ENCODE measurements at places on chromosomes 7 and 10.
A peak's percentile ranks its signal among the peaks of the same experiment; 100 is the strongest.

- no peak for DNase-seq
These were observed 9.9 kb downstream of the PRKAG2 start for GRCh38 chr7:151866761-151867655.

DNA sequence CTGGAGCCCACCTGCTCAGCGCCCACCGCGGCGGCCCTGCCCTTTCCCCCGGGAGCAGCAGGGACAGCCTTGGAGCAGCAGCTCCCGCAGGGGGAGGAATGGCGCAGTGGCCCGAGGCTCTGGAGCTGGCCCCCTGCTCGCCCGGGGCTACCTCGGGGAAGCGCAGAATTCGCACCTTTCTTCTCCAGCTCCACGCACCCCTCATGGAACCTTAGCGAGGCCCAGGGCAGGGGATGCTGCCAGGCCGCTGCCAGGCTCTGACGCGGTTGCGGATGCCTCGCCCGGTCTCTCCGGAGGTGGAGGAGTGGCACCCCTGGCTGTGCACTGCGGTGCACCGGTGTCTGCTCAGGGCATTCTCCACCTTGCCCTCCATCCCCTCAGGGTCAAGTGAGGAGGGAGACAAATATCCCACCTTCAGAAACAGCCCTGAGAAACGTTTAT is 84.9 kb upstream of the MKI67 start:
- no peak for DNase-seq

DNA sequence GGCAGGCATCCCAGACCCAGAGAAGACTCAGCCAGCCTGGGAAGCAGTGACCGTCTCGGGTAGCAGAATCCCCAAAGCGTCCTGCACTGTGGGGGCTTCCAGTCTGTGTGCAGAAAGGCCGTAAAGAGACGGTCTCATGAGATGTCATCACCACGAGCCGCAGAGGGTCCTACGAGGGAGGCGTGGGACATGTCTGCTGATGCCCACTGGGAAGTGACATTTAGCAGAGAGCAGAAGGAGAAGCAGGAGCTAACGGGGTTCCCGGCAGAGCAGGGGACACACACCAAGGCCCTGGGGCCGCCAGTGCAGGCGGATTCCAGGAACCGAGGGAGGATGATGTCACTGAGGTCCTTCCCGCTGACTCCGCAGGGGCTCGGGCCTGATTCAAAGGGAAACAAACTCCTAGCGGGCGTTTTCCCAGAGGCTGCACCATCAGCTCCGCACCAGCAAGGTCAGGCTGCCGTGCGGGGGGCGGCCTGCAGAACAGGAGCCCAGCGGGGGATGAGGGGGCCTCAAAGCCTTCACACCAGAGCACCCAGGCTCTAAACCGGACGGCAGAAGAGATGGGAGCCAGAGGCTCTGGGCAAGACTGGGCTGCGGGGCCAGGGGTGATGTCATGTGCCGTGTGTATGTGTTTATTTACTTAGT is 85.4 kb upstream of the PDGFA start:
- no peak for DNase-seq

- DNase-seq = no peak
These were observed 243.9 kb downstream of the GRID1 start for GRCh38 chr10:86122646-86123045.

DNA sequence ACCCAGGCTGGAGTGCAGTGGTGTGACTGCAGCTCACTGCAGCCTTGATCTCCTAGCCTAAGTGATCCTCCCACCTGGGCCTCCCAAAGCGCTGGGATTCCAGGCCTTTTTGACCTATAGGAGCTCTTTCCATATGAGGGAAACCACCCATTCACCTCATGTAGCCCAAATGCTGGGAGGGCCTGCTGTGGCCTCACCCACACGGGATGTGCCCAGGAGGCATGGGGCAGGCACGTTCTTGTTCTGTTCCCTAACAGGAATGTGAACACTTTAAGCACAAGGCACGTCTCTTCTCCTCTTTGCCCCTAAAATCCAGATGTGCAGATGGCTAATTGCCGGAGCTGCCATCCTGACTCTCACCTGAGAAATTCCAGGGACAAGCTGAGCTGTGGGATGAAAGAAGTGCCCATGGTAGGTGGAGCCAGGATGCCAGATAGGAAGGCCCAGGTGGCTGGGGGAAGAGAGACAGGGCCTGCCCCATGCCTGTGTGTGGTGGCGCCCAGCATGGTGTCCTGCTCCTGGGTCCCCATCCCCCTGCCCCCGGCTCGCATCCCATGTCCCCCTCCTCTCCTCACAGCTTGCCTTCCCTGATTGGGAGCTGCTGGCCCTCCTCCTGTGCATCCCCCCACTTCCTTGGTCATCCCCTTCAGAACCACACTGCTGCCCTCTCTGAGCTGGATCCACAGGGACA is 17.3 kb downstream of the CAMK2B start:
- DNase-seq = peak; percentile 18

GRCh38 chr7:130272381-130273080 is 5.9 kb downstream of the CPA2 start:
- DNase-seq = peak; percentile 58

- DNase-seq = no peak
These were observed 5.9 kb downstream of the FOXK1 start for GRCh38 chr7:4687956-4688355.

DNA sequence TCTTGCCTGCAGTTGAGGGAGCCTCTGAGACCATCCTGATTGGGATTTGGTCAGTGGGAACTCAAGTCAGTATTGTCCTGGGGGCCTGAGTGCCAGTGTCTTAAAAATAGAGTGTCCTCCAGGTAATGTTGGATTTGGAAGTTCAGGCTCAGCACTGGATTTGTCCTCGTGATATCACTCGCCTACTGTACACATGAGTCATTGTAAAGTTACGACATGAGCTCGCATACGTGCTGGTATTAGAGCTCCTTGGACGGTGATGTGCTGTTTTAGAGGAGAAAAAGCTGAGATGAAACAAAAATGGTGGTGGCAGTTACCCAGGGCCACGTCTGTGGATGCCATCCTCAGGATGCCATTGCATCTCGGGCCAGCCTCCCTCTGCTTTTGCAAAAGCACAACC is 78.2 kb downstream of the MGMT start:
- no peak for DNase-seq

DNA sequence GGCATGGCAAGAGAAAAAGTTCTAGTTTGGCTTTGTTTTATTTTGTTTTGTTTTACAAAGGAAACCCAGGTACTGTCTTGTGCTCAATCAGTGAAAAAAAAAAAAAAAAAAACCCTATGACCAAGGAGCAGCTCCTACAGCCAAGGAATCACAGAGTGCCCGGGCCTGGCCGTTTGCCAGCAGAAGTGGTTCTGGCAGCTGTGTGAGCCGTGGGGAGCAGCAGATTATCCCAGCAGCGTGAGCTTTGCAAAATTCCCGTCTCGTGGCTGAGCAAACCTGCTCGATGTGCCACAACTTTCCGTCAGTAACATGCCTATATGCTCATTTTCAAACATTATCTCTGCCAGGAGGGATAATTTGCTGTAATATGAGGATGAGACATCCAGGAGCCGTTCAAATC is 293.7 kb downstream of the POU6F2 start:
- DNase-seq = no peak

DNA sequence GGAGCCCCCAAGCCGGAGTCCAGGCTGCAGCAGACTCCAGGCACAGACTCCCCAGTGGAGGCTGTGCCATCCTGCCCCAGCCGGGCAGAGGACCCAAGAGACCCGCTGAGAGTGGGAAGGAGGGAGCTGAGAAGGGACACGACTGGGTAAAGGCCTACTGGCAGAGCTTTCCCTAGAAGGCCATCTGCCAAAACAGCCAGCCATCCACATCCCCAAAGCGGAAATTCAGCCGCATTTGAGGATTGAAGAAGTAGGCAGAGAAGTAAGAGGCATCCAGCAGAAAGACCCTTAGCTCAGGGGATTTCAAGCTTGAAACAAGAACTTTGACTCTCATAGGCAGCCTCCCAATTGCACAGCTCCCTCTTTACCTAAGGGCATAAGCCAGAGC is 857 bp downstream of the CPXM2 start:
- no peak for DNase-seq

GRCh38 chr10:131198843-131199242 is 112.7 kb downstream of the TCERG1L start:
- DNase-seq = peak; percentile 18

DNA sequence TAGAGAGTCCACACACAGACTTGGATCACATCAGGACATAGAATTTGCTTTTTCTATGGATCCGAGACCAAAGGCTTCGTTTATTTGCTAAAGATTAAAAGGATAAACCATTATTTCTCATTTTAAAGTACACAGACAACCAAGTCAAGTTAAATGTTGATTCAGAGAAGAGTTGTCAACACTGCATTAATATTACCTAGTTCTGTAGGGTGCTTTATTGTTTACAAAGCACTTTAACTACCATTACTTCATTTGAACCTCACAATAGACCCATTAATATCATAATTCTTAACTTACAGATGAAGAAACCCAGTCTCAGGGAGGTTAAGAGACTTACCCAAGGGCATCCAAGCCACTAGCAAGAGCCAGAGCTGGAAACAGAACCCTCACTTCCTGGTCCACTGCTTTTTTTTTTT is 43.2 kb upstream of the GSAP start:
- no peak for DNase-seq

GRCh38 chr7:9776900-9777299 is 1196.8 kb upstream of the PHF14 start:
- no peak for DNase-seq

- DNase-seq = no peak
These were observed 289.9 kb upstream of the LRRN3 start for GRCh38 chr7:110800984-110801383.

DNA sequence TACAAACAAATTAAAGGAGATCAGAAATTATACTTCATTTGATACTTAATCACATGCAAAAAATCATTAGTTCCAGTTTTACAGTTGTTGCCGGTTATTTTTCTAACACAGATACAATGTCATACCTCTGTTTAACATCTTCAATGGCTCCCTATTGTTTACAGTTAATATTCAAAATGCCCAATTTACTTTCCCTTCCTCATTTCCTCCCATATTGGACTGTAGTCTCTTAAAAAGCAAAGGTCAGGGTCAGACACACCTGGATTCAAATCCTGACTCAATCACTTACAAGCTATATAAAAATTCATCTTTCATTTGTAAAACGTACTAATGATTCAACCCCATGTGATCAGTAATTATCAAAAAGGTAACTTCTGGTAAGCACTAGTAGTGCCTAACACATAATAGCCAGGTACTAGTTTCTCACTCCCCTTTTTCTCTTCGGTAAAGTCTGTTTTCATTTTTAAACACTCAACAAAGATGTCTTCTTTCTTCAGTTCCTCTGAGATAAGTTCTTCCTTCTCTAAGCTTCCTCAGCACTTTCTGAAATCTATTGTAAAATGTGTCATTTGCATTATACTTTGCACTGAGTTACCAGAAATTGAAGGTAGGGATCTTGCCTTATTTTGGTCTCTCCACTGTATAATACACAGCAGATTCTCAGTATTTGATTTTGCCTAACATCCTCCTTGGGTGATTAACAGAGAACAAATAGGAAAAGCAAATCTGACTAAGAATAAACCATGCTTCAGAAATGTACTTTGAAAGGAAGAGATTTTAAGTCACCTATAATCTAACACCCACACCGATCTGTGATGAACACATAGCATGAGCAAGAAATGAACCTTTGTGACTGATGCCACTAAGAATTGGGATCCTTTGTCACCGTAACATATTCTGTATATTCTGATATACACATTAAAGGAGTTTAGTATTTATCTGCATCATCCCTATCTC is 16.1 kb downstream of the KMT2C start:
- no peak for DNase-seq

DNA sequence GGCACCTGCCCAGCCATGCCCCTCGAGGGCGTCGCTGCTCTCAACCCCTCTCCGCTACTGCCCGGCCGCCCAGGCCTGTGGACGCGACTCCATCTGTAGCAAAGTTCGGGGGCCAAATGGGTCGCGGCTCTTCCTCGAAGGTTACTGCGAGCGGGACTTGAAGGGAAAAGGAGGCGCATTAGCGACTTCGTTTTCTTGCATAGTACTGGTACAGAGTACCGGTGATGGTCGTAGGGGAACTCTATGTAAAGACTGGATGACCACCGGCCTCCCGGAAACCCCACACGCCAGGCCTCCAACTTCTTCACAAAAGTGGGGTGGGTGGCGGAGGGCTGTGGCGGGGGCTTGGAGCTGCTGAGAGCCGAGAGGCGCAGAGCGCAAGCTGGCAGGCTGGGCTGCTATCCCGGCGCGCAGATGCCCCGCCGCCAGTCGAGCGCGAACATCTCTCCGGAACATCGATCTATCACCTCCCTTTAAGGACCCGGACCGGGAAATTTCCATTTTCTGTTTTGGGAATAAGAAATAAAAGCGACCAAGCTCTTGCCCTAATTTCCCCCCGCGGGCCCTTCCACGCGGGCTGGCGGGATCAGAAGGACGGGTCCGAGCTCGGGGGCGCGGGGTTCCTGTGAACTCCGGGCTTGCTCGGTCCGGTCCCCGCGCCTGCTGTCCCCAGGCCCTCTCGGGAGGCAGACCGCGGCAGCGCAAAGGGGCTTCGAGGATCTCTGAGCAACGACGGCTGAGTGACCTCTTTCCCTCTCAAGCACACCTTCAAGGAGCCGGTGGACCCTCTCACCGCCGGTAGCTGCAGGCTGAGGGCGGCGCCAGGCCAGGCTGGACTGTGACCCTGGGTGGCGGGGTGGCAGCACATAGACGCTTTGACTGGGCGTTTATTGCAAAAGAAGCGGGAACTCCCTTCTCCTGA is 12.2 kb upstream of the FEZF1 start:
- DNase-seq = peak; percentile 70

- DNase-seq = no peak
These were observed 124.1 kb downstream of the MAD1L1 start for GRCh38 chr7:2108501-2109250.

- no peak for DNase-seq
These were observed 16.7 kb upstream of the LRRN3 start for GRCh38 chr7:111074071-111074747.

DNA sequence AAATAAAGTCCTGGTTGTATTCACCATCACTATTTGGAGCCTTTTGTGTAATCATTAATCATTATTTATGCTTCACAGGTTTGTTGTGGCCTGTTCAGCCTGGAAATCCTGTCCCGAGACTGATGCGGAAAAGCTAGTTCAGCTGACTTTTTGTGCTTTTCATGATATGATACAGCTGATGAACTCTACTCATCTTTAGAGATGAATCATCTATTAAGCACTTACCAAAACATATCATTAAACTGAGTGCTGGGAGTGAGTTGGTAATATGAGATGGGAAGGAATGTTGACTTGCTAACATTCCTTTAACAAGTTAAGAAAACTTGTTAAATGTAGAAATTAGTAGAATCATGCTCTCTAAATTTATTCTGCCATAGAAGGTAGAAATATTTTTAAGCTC is 53.0 kb downstream of the CROT start:
- no peak for DNase-seq

GRCh38 chr7:18685971-18686370 is 190.4 kb downstream of the HDAC9 start:
- DNase-seq = no peak

GRCh38 chr7:154917808-154918160 is 85.1 kb downstream of the PAXIP1 start:
- no peak for DNase-seq

GRCh38 chr10:130105724-130106123 is 4.9 kb downstream of the C10orf143 start:
- DNase-seq = peak; percentile 88

- DNase-seq = no peak
These were observed 104.2 kb upstream of the EEPD1 start for GRCh38 chr7:36048902-36049240.

- DNase-seq = no peak
These were observed 17.0 kb upstream of the GIMAP2 start for GRCh38 chr7:150668472-150668911.

GRCh38 chr10:49092477-49092876 is 22.8 kb downstream of the VSTM4 start:
- peak; percentile 10 for DNase-seq

All from H9 (cell line).